Bronchial smooth muscle cell (primary cell): ENCODE measurements at places on chromosomes 12 and 14. TPM values are rescaled to one million over a fixed set of nuclear protein-coding genes. Genes with fewer than 3 reads are reported as not detected.

The CCNK gene
- total RNA-seq, result 17.0 and 29.2 TPM in 2 replicates

The UNC79 gene
- 0.16 and 0.17 TPM in 2 replicates for total RNA-seq

The RTL1 gene
- total RNA-seq, result under 0.01 TPM in 1 of 2 replicates, not detected in the other

The BDKRB2 gene
- total RNA-seq, result 80.9 and 172 TPM in 2 replicates

The STAC3 gene
- total RNA-seq, result 0.63 and 0.69 TPM in 2 replicates

The AKAP5 gene
- total RNA-seq, result under 0.01 and 0.09 TPM in 2 replicates

The KRT71 gene
- not detected in 2 replicates for total RNA-seq
